Peyer's patch (tissue), 4 donors: ENCODE measurements at places on chromosomes 11 and 22. TPM values are rescaled to one million over a fixed set of nuclear protein-coding genes. Genes with fewer than 3 reads are reported as not detected.

The MS4A13 gene
- total RNA-seq = not detected

The THRSP gene
- 4.1 TPM for total RNA-seq

The AMPD3 gene
- 18.3 TPM for total RNA-seq

GRCh38 chr11:96338910-96339705 lies 3.9 kb downstream of the MAML2 start:
- H3K27me3 ChIP-seq = no peaks in the 10 kb centered on the region
- H3K4me1 ChIP-seq = peaks cover 54% of the 10 kb centered on the region
- peak; percentile 71 for DNase-seq
- H3K36me3 ChIP-seq = no peaks in the 10 kb centered on the region
- peak overlapping the region; percentile 42 for H3K4me3 ChIP-seq

DNA sequence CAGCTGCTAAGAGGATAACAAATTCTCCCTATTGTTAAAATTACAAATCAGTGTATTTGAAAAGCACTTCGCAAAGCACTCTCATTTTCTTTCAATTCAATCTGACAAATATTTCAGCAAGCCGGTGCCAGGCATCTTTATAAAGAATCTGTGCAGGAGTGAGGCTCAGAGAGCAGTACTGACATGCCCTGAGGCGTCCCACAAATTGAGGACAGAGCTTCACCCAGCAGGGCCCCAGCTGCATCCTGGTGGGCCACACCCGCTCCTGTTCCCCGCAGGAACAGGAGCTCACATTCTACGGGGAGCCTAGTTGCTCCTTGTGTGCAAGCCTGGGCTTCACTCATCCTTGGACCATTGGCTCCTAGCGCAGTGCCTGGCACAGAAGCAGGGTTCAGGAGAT lies 60.9 kb upstream of the EIF3D start:
- H3K4me3 ChIP-seq = no peak overlapping the region
- H3K4me1 ChIP-seq = no peaks in the 10 kb centered on the region
- no peak overlapping the region for H3K27ac ChIP-seq
- no peaks in the 10 kb centered on the region for H3K27me3 ChIP-seq
- no peak for DNase-seq
- no peaks in the 10 kb centered on the region for H3K36me3 ChIP-seq

DNA sequence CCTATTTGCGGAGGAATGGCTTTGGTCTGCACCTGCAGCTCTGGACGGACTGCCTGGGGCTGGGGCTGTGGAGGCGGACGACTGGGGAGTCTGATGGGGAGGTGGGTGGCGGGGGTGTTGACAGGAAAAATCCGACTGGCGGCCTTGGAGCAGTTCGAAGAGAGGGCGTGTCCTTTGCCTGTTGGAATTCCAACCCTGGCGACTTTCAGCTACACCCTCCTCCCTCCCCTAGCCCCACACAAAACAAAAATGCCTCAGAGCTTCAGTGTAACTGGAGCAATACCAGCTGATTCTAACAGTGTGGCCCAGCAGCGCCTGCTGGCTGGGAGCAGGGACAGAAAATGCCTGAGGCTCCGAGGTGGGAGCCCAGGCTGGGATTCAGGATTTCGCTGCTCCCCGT lies 85.4 kb downstream of the ATXN10 start:
- no peak overlapping the region for H3K27ac ChIP-seq
- no peaks in the 10 kb centered on the region for H3K4me1 ChIP-seq
- DNase-seq = no peak
- no peaks in the 10 kb centered on the region for H3K27me3 ChIP-seq
- no peaks in the 10 kb centered on the region for H3K36me3 ChIP-seq

GRCh38 chr11:102346748-102347461 lies at the start of gene BIRC2:
TSS of gene BIRC2 (plus strand) at chr11:102347214. CDS start at chr11:102349855, 2,641 bp downstream.
- H3K27ac ChIP-seq = peak within 1 kb of the TSS; percentile 94
- no peaks in the 10 kb centered on the region for H3K4me1 ChIP-seq
- peak; percentile 96 for DNase-seq
- H3K36me3 ChIP-seq = peaks cover 18% of the 10 kb centered on the region

- no peaks in the 10 kb centered on the region for H3K36me3 ChIP-seq
- peaks cover 22% of the 10 kb centered on the region for H3K27me3 ChIP-seq
- H3K4me3 ChIP-seq = peak overlapping the region; percentile 48
- H3K4me1 ChIP-seq = peaks cover 12% of the 10 kb centered on the region
- H3K27ac ChIP-seq = no peak overlapping the region
These were observed 3.6 kb downstream of the SEPTIN5 start for GRCh38 chr22:19717691-19718455.

DNA sequence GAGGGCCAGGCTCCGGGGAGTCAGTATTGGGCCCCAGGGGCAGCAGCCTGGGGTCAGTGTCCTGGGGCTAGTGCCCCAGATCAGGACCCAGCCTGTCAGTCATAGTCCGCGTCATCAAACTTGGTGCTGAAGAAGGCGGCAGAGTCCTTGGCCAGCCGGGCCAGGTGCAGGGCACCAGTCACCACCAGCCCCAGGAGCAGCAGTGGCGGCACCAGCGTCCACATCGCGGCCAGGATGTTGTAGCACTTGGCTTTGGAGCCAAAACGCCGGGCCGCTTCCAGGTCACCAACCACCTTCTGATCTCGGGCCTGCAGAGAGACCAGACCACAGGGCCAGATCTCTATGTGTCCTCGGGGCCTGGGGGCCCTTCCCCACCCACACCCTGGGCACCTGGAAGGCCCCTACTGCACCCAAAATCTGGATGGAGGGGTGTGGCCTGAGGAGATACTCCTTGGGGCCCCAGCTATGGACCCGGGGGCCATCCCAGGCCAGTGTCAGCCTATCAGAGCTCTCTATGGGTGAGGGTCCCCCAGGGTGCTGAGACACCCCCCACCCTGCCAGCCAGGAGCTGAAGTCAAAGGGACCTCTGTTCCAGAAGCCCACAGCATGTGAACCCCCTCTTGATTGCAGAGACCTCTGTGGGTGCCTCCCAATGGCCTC lies 790 bp downstream of the IFITM5 start:
- no peak overlapping the region for H3K4me3 ChIP-seq
- peak; percentile 62 for DNase-seq
- H3K27me3 ChIP-seq = peaks cover 9% of the 10 kb centered on the region
- H3K36me3 ChIP-seq = peaks cover 14% of the 10 kb centered on the region

GRCh38 chr11:103927535-103927934 lies 108.9 kb upstream of the DDI1 start:
- H3K27me3 ChIP-seq = no peaks in the 10 kb centered on the region
- no peaks in the 10 kb centered on the region for H3K36me3 ChIP-seq
- H3K4me3 ChIP-seq = no peak overlapping the region
- no peak overlapping the region for H3K27ac ChIP-seq

DNA sequence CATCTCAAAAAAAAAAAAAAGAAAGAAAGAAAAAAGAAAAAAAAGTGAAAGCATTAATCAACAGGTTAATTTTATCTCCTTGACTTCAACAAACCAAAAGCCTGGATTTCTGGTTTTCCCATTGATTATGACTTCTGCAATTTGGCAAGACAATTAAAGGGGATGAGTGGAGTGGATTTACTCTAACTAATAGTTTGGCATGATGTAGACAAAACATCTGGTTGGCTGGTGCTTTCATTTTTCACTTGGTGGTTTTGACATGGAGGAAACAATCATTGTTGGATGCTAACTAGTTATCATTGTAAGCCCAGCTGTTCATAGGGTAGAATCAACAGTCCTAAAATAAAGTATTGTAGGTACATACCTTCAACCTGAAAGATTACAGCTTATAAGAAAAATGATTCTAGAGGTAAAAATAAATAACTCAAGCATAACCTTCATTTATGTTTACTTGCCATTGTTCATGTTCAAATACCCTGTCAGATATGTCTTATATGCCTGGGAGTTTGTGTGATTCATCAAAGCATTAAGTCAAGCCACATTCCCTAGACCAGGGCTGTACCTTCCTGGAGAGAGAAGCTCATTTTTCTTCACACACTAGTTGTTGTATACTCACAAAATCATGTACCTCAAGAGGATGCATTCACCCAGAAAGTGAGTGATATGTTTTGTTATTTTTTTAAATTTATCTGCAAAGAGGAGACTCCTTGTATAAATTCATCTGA lies 15.1 kb downstream of the FIBIN start:
- no peak for DNase-seq
- no peaks in the 10 kb centered on the region for H3K4me1 ChIP-seq
- no peaks in the 10 kb centered on the region for H3K36me3 ChIP-seq
- H3K27me3 ChIP-seq = no peaks in the 10 kb centered on the region
- no peak overlapping the region for H3K27ac ChIP-seq
- H3K4me3 ChIP-seq = no peak overlapping the region

DNA sequence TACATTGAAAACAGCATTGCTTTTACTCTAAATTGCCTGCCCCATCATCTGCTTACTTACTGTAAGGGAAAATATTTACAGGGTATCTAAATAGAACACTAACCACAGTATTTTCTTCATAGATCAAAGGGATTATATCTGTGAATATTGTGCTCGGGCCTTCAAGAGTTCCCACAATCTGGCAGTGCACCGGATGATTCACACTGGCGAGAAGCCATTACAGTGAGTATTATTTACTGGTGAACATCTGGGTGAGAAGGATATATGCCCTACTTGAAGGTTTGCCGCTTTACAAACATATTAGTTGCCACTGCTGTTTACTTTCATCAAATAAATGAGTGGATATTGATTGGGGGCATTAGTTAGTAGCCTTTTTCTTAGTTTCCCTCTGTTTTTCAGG lies 5.9 kb upstream of the CNTF start:
- H3K27ac ChIP-seq = no peak overlapping the region
- H3K27me3 ChIP-seq = no peaks in the 10 kb centered on the region
- no peaks in the 10 kb centered on the region for H3K4me1 ChIP-seq
- no peaks in the 10 kb centered on the region for H3K36me3 ChIP-seq
- H3K4me3 ChIP-seq = no peak overlapping the region

- peak overlapping the region; percentile 99 for H3K27ac ChIP-seq
- H3K4me1 ChIP-seq = peaks cover 31% of the 10 kb centered on the region
- H3K4me3 ChIP-seq = peak overlapping the region; percentile 84
- DNase-seq = no peak
- H3K27me3 ChIP-seq = no peaks in the 10 kb centered on the region
These were observed 4.6 kb downstream of the MALAT1 start for GRCh38 chr11:65503368-65503948.

- no peak overlapping the region for H3K4me3 ChIP-seq
- no peak overlapping the region for H3K27ac ChIP-seq
- DNase-seq = peak; percentile 30
- H3K27me3 ChIP-seq = no peaks in the 10 kb centered on the region
- H3K4me1 ChIP-seq = no peaks in the 10 kb centered on the region
These were observed 120.4 kb downstream of the PHF21B start for GRCh38 chr22:44889255-44889878.

GRCh38 chr11:79481795-79482194 lies 41.0 kb upstream of the TENM4 start:
- no peak for DNase-seq
- H3K4me3 ChIP-seq = no peak overlapping the region
- H3K4me1 ChIP-seq = no peaks in the 10 kb centered on the region
- H3K27me3 ChIP-seq = no peaks in the 10 kb centered on the region
- no peak overlapping the region for H3K27ac ChIP-seq
- no peaks in the 10 kb centered on the region for H3K36me3 ChIP-seq

DNA sequence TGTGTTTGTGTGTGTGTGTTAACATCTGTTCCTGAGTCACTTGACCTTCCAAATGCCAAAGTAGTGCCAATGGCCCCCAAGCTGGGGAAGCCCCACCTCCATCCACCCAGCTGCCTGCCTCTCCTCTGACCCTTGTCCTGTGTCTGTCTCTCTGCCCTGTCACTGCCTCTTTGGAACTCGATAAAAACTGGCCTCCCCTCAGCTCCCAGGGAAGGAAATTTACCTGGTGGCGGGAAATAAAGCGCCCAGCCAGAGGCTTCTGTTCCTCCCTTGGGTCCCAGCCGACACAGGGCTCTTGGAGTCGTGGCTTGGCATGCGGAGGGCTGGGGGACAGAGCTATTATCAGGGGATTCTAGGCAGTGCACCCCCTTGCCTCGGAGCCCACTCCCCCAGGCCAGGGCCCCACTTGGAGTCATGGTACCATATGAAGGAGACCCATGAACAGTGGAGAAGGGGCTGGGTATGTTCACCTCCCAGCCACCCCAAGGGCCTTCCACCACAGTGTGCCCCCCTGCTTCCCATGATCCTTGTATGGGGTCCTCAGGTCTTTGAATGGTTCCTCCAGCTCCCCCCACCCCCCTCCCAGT lies 6.2 kb downstream of the KCNC1 start:
- no peaks in the 10 kb centered on the region for H3K36me3 ChIP-seq
- H3K27ac ChIP-seq = no peak overlapping the region
- H3K27me3 ChIP-seq = peaks cover 18% of the 10 kb centered on the region
- H3K4me3 ChIP-seq = no peak overlapping the region

DNA sequence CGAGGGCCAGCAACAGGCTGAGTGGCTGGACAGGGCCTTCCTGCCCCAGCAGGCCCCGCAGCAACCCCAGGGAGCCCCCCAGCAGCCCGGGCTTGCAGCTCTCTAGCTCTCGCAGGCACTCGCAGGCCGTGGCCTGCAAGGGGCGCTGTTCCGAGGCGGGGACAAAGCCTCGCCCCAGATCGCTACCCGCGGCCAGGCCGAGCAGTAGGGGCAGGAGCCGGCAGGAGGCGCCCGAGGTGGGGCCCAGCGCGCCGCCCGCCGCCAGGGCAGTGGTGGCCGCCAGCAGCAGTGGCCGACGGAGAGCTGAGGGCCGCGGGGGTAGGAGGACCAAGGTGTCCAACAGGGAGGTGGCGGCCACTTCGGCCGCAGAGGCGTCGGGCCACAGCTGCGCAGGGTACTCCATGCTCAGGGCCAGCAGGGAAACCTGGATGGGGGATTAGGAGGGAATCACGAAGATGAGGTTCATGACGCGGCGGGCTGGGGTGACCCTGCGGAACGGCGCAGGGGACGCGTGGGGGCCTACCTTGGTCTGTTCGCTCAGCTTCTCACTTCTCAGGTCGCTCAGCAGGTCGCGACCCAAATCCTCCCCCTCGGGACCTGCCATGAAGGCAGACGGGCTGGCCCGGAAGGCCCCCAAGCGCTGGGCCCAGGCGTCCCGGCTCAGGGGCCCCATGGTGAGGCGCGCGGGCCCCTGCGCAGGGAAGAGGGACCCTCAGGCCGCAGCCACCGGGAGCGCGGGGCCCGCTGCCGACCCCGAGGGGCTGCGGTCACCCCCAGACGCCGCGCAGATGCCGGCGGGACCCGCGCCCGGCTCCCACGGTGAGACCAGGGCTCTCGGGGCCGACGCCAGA lies 632 bp downstream of the AP5B1 start:
- H3K36me3 ChIP-seq = no peaks in the 10 kb centered on the region
- peaks cover 19% of the 10 kb centered on the region for H3K4me1 ChIP-seq
- H3K27ac ChIP-seq = peak overlapping the region; percentile 92
- peak; percentile 69 for DNase-seq

GRCh38 chr22:37731804-37732471 lies 35.1 kb downstream of the TRIOBP start:
- no peak for DNase-seq
- no peaks in the 10 kb centered on the region for H3K4me1 ChIP-seq
- no peak overlapping the region for H3K4me3 ChIP-seq
- no peaks in the 10 kb centered on the region for H3K27me3 ChIP-seq
- H3K36me3 ChIP-seq = no peaks in the 10 kb centered on the region

DNA sequence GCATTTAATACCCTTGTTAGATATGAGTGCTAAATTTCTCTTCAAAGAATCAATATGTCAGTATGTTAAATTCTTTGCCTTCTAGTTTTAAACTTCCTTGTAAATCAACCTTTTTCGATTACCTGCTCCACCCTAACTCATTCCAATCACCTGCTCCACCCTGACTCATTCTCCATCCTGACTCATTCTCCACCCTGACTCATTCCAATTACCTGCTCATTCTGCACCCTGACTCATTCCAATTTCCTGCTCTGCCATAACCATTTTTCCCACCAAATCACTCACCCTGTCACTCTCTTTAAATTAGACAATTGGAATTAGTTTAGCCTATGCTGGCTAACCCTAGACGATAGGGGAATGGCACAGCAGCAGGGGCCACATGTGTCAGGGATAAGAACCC lies 519.5 kb upstream of the LRRC4C start:
- no peaks in the 10 kb centered on the region for H3K27me3 ChIP-seq
- H3K4me3 ChIP-seq = no peak overlapping the region
